ENCODE measurements at places on chromosomes 13 and 19. TPM values are rescaled to one million over a fixed set of nuclear protein-coding genes. Genes with fewer than 3 reads are reported as not detected.
A peak's percentile ranks its signal among the peaks of the same experiment; 100 is the strongest.

FOXA3 gene
- total RNA-seq = not detected

DNA sequence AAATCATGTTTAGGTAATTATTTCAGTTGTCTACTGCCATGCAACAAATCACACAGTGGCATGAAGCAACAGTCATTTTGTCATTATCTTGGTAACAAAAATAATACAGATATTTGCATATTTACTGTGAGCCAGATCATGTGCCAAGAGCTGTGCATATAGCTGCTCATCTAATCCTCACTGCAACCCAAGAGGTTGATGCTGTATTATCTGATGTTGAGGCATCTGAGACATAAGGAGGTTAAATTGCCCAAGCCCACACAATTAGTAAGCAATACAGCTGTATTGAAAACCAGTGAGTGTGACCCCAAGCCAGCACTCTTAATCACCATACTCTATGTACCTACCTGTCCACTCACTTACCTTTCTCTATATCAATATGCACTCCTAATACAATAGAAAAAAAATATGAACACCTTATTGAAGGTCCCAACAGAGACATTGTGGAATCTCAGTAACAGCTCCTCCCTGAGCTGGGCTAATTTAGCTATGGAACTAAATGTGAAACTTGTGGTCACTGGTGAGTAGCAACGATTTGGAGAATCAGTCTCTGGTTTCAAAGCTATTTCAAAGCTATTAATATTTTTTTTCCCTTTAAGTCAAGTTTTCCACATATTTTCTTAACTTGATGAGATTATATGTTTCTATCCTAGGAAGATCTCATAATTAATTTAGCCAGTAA, 185.2 kb downstream of the KLF12 start:
- peaks cover 34% of the 10 kb centered on the region for H3K4me1 ChIP-seq
- H3K4me3 ChIP-seq = no peak overlapping the region
- no peak for DNase-seq
- H3K36me3 ChIP-seq = no peaks in the 10 kb centered on the region
- no peak overlapping the region for H3K27ac ChIP-seq

ZNF667 gene
- 0.69 TPM for total RNA-seq

DNA sequence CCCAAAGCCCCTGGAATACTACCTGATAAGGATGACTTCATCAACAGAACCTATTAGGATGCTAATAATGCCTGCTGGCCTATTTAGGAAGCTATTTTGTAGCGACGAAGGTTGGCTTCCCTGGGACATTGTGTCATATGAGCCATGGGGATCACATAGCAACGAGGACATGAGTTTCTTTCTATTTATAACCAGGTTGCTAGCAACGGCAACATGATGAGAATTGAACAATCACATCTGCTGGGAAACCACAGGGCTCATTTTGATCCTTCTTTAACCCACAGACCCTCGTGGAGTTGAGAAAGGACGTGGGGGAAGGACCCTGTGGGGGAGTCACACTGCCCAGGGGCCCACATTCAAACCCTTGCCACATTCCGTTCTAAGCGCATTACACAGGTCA, 172.2 kb downstream of the COL4A1 start:
- peaks cover 2% of the 10 kb centered on the region for H3K36me3 ChIP-seq
- H3K27me3 ChIP-seq = no peaks in the 10 kb centered on the region
- peaks cover 11% of the 10 kb centered on the region for H3K4me1 ChIP-seq
- no peak for DNase-seq

DNA sequence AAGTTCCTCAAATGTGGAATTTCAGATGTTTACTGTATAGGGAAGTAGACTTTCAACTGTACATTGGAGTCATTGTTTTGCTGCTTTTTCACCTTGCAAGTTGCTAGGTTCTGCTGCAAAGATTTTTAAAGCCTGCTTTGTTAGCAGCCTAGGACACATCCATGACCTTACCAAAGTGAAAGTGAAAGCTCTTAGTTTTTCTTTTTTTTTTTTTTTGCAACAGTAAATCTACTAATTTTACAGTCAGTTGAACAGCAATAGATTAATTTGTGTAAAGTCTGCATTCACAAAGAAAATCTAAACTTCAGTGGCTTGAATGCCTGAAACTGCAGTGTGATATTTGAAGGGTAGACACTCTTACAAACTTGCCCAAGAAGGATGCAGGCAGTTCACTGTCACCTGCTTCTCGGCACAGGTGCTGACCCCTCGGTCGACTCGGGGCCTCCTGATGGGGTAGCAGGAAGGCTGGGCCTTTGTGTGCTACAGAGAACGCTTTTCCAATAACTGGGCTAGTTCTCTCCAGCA, 5.0 kb upstream of the MTIF3 start:
- DNase-seq = no peak
- H3K4me1 ChIP-seq = peaks cover 36% of the 10 kb centered on the region
- peak overlapping the region; percentile 19 for H3K27ac ChIP-seq

GRCh38 chr13:49315756-49316482, 68.2 kb downstream of the CDADC1 start:
- H3K36me3 ChIP-seq = no peaks in the 10 kb centered on the region
- H3K4me3 ChIP-seq = no peak overlapping the region
- H3K4me1 ChIP-seq = peaks cover 38% of the 10 kb centered on the region
- peaks cover 2% of the 10 kb centered on the region for H3K27me3 ChIP-seq

LCP1 gene
- 0.05 TPM for total RNA-seq

GRCh38 chr19:45276284-45276687, 25.2 kb downstream of the MARK4 start:
- no peak overlapping the region for H3K4me3 ChIP-seq
- no peaks in the 10 kb centered on the region for H3K27me3 ChIP-seq
- peaks cover 10% of the 10 kb centered on the region for H3K36me3 ChIP-seq
- DNase-seq = no peak
- H3K27ac ChIP-seq = no peak overlapping the region

EFNB2 gene
- total RNA-seq = 30.2 TPM

GRCh38 chr13:43408274-43408673, 378.5 kb downstream of the ENOX1 start:
- no peak for DNase-seq
- H3K27me3 ChIP-seq = peaks cover 4% of the 10 kb centered on the region
- H3K27ac ChIP-seq = no peak overlapping the region
- H3K4me3 ChIP-seq = no peak overlapping the region

ZNF547 gene
- total RNA-seq = 2.4 TPM

DNA sequence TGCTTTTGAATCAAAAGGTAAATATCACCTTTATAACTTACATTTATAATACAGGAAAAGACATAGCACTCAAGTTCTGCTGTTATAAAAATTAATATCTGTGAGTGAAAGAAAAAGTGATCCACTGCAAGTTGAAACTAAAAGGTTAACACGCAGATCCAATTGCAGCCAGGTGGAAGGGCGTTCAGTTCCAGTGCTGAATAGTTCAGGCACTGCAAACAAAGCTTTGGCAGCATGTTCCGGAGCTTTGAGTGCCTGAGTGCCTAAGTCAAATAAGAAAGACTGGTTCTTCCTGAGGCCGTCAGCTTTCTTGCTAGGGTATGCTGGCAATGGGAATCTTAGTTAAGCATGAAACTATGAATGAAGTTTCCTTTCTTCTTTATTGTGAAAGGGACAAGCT, 200.3 kb downstream of the LMO7 start:
- H3K4me1 ChIP-seq = peaks cover 49% of the 10 kb centered on the region
- peaks cover 68% of the 10 kb centered on the region for H3K27me3 ChIP-seq
- no peak for DNase-seq
- H3K4me3 ChIP-seq = peak overlapping the region; percentile 20
- H3K27ac ChIP-seq = peak overlapping the region; percentile 44
- H3K36me3 ChIP-seq = peaks cover 81% of the 10 kb centered on the region

- peaks cover 22% of the 10 kb centered on the region for H3K27me3 ChIP-seq
- H3K36me3 ChIP-seq = no peaks in the 10 kb centered on the region
- H3K4me1 ChIP-seq = peaks cover 17% of the 10 kb centered on the region
- no peak overlapping the region for H3K4me3 ChIP-seq
- DNase-seq = no peak
- H3K27ac ChIP-seq = no peak overlapping the region
Measured at GRCh38 chr19:29837448-29837981, 25.7 kb downstream of the CCNE1 start.

GRCh38 chr13:74623761-74624160, 489.6 kb upstream of the KLF12 start:
- DNase-seq = no peak
- no peaks in the 10 kb centered on the region for H3K36me3 ChIP-seq
- no peaks in the 10 kb centered on the region for H3K4me1 ChIP-seq
- H3K27ac ChIP-seq = no peak overlapping the region
- H3K27me3 ChIP-seq = peaks cover 11% of the 10 kb centered on the region

GJA3 gene
- 0.04 TPM for total RNA-seq

KLK8 gene
- not detected for total RNA-seq

- H3K36me3 ChIP-seq = peaks cover 7% of the 10 kb centered on the region
- no peaks in the 10 kb centered on the region for H3K27me3 ChIP-seq
- peaks cover 30% of the 10 kb centered on the region for H3K4me1 ChIP-seq
- H3K4me3 ChIP-seq = no peak overlapping the region
- DNase-seq = no peak
- no peak overlapping the region for H3K27ac ChIP-seq
Measured at GRCh38 chr19:40822161-40822560, 23.2 kb downstream of the EGLN2 start.

DNA sequence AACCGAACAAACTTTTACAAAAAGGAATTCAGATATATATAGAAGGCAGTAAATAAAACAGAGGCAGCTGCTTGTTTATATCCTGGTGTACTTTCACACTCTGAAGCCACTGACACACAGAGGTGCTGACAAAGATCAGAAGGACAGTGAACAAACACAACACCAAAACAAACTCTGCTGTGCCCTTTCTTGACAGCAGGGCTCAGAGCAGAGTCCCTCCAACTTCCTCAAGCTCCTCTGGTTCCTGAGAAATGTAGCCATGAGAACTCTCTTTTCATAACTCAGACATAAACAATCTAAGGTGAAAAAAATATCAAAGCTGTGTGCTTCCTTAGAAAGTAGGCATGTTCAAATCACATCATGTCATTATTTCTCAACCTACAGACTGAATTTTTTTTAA, 1052.8 kb upstream of the SPRY2 start:
- H3K27me3 ChIP-seq = no peaks in the 10 kb centered on the region
- no peak for DNase-seq
- H3K36me3 ChIP-seq = no peaks in the 10 kb centered on the region
- H3K4me3 ChIP-seq = no peak overlapping the region
- H3K4me1 ChIP-seq = no peaks in the 10 kb centered on the region

TJP3 gene
- not detected for total RNA-seq

EXOC3L2 gene
- total RNA-seq = not detected

GRCh38 chr13:77456271-77456670, 79.2 kb upstream of the SCEL start:
- no peak overlapping the region for H3K27ac ChIP-seq
- H3K4me3 ChIP-seq = no peak overlapping the region
- H3K36me3 ChIP-seq = no peaks in the 10 kb centered on the region
- DNase-seq = no peak
- H3K27me3 ChIP-seq = peaks cover 8% of the 10 kb centered on the region

DNA sequence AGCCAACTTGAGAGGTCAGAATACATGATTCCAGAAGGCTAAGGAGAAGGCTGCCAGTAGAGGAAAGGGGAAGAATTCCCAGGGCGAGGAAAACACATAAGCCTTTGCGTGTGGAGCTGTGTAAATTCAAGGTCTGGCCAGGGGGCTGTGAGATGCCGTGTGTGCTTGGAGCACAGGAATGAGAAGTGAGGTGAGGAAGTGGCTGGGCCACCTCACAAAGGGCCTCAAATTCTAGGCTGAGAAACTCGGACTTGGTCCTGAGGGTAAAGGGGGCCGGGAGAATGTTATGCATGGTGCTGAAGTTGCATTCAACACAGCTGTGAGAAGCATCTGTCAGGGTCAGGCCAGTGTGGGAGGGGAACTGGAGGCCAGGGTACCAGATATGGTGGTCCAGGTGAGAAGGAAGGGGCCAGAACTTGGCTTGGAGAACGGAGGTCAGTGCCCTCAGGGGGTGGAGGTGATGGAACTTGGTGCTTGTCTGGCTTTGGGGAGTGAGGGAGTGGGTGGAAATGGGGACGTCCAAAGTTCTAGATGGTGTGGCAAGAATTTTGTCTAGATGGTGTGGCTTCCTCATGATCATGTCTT, 4.9 kb upstream of the ZNF580 start:
- peaks cover 67% of the 10 kb centered on the region for H3K4me1 ChIP-seq
- H3K36me3 ChIP-seq = peaks cover 42% of the 10 kb centered on the region
- no peak for DNase-seq
- H3K27ac ChIP-seq = peak overlapping the region; percentile 100
- peaks cover 9% of the 10 kb centered on the region for H3K27me3 ChIP-seq

ZNF546 gene
- total RNA-seq = 1.9 TPM

- H3K4me1 ChIP-seq = no peaks in the 10 kb centered on the region
- no peaks in the 10 kb centered on the region for H3K27me3 ChIP-seq
- H3K27ac ChIP-seq = no peak overlapping the region
- H3K36me3 ChIP-seq = no peaks in the 10 kb centered on the region
- DNase-seq = no peak
Measured at GRCh38 chr13:66849706-66850105, 380.4 kb downstream of the PCDH9 start.

DNA sequence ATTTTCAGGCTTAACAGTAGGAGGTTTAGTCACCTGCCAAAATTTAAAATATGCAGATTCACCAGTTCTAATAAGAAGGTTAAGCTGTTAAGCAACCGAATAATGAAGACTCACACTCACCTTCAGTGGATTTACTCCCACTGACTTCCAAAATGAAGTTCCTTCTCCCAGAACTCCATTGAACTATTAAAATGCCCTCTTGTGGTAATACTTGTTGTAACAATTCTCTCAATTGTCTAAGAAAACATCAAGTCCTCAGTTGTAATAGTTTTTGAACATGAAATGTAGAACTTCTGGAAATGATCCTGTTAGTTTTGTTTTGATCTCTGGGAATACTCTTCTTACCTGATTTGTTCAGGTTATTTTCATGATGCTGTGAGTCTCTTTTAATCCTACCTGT, 522.0 kb upstream of the ATXN8OS start:
- DNase-seq = no peak
- no peaks in the 10 kb centered on the region for H3K36me3 ChIP-seq
- no peak overlapping the region for H3K27ac ChIP-seq

- no peak overlapping the region for H3K27ac ChIP-seq
- H3K27me3 ChIP-seq = no peaks in the 10 kb centered on the region
- no peak for DNase-seq
- H3K36me3 ChIP-seq = no peaks in the 10 kb centered on the region
Measured at GRCh38 chr13:85283408-85283807, 515.8 kb downstream of the SLITRK6 start.

- DNase-seq = no peak
- no peaks in the 10 kb centered on the region for H3K36me3 ChIP-seq
- H3K4me1 ChIP-seq = no peaks in the 10 kb centered on the region
- no peaks in the 10 kb centered on the region for H3K27me3 ChIP-seq
Measured at GRCh38 chr13:88436974-88437373, 765.8 kb downstream of the SLITRK5 start.

DNA sequence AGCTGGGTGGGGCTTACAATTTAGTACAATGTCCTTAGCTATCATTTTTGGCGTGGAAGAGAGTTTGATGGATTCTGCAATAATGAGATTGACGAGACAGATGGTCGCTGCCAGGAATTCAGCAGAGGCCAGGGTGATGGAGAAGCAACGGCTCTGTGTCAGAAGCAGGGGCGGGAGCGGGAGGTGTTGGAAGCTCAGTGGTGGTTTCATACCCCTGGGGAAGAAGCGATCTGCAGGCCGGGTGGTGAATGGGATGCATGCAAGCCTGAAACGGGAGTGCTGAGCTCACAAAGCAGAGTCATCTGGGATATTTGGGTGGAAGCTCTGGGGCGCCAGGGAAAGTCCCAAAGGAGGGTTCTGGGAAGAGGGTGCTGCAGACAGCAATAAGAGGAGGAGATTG, 370.8 kb downstream of the ZNF536 start:
- peaks cover 1% of the 10 kb centered on the region for H3K27me3 ChIP-seq
- H3K36me3 ChIP-seq = no peaks in the 10 kb centered on the region
- H3K4me3 ChIP-seq = no peak overlapping the region
- H3K27ac ChIP-seq = no peak overlapping the region
- DNase-seq = no peak
- H3K4me1 ChIP-seq = no peaks in the 10 kb centered on the region

ZNF829 gene
- total RNA-seq = 2.6 TPM

Data from HFFc6 (cell line).